Activated CD4-positive, alpha-beta T cell treated with anti-CD3 and anti-CD28 coated beads, Interleukin-2, amount 50 U/mL, for 24 hours (primary cell): ENCODE measurements at places on chromosomes 4 and X.

- no peak for DNase-seq
Observed at GRCh38 chr4:51906167-51906958, 63.4 kb downstream of the DCUN1D4 start.

GRCh38 chr4:26273616-26273980 is 47.2 kb upstream of the RBPJ start:
- DNase-seq = no peak

- no peak for DNase-seq
Observed at GRCh38 chr4:36919721-36920120, 324.8 kb upstream of the NWD2 start.

- DNase-seq = no peak
Observed at GRCh38 chr4:66035701-66036100, 365.4 kb upstream of the EPHA5 start.

DNA sequence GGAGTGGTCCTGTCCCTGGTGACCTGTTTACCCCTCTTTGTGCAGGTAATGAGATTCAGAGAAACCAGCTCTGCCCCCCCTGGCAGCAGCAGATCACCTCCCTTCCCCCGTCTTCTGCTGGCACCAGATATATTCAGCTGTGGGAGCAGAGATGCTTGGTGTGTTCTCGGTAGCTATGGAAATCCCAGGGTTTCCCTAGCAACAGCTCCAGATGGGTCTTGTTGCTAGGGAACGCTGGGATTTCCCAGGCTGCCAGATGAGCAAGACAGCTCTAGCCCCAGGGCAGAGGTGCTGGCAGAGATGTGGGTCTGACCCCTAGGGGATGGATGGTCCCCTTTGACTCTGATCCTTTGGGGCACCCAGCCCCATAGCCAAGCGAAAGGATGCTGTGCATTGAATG is 20.2 kb downstream of the CETN2 start:
- DNase-seq = no peak

DNA sequence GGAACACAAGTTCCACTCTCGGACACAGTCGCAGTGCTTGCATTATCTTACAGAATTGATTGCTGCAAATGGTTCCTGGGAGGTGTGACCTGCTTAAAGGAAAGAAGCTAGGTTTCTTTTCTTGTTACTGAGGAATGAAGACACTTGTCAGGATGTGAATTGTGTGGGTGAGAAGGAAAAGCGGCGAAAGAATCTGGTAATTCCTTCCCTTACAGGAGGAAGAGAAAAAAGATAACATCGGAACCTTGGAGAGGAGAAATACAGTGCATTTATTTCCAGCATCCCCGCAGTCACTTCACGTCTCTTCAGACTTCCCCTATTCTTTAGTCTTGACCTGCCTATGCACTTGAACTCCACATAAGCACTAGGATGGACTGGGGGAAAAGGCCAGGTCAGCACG is 389 bp upstream of the CCSER1 start:
- DNase-seq = no peak
